ENCODE measurements at places on chromosomes 6 and 20.

- no peak for DNase-seq
Measured at GRCh38 chr6:131894493-131895424, 56.4 kb downstream of the CCN2 start.

GRCh38 chr6:28003059-28003458 is 46.0 kb downstream of the OR2B6 start:
- DNase-seq = no peak

GRCh38 chr6:24775520-24776058 is 852 bp downstream of the GMNN start:
- DNase-seq = no peak

GRCh38 chr20:45343532-45344167 is 4.6 kb downstream of the SDC4 start:
- no peak for DNase-seq

DNA sequence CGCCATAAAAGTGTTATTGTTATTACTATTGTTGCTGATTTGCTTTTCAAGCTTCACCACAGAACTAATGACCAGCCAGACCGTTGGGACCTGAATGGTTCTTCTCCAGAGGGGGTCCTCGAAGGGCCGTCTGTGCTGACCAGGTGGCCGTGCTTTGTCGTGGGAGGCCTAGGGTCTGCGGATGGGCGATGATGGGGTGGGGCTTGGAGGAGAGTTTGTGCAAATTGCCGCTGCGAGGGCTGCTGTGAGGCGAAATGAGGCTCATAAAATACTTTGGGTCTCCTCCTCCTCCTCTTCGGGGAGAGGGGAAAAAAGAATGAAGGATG is 6.0 kb upstream of the ZBTB22 start:
- DNase-seq = no peak

DNA sequence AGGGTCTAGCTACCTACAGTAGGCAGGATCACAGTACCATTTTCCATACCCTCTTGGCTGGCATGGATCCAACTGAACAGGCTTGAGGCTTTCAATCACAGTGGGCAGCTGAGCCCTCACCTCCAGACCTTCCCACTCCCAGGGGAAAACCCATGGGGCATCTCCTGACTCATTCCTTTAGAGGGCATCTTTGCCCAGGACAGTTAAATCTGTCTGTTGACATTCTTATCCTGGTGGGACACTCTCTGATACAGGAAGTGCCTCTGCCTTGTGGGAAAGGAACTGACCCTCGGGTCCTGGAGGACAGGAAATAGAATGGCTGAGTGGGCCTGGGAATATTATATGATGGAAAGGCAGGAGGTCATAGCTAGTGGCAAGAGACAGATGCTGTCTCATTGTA is 10.2 kb upstream of the EPB41L1 start:
- no peak for DNase-seq

DNA sequence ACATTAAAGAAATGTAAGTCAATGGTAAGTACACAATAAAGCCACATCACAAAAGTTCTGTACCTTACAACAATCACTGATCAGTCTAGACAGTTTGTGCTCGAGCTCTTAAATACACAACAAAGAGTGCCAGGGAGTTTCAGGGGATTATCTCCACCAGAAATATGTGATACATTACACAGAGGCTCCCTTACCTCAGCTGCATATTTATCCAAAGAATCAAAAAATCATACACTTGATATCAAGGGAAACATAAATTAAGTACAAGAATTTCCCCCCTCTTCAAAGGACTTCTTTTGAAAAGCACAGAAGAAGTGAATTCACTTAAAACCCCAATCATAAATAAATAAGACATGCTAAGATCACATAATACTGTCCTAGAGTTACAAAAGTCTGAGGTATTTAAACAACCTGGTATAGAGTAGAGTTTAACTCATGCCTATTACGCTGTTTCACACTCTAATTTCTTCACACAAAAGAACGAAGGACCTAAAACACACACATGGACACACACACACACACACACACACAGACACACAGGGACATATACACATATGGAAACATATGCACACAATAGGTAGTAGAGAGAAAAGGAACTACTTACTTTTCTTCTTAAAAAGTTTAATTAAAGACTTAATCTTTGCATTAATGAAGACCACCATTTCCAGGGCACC is 528 bp downstream of the NHSL1 start:
- no peak for DNase-seq

DNA sequence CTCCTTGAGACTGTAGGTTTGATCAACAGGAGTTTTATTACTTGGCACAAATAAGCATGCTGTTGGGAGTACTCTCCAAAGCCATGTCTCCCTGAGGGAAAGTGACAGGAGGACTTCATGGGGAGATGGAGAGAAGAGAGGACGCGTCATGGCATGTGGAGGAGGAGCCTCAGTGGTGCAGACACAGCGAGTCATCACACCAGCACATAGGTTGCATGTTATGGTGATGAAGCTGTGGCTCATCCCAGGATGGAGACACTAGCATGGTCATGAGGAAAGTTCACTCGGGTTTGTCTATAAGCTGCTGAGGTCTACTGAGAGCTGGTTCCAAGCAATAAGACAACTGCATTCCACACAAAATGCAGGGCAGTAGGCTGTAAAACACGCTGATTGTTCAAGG is 13.2 kb upstream of the SSTR4 start:
- no peak for DNase-seq

DNA sequence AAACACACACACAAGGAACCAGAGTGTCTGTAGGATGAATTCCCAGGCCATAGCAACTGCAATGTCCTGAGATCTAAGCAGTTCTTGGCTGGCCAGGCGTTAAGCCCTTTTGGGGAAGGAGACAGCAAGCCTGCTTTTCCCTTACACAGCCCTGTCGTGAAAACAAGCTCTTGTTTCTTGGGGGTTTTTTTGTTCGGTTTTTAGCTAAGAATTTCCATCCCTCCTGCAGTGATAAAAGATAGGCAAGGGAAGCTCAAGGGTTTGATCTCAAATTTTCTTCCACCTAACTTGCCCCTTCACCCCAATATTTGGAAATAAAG is 1.5 kb downstream of the TNFRSF21 start:
- no peak for DNase-seq

DNA sequence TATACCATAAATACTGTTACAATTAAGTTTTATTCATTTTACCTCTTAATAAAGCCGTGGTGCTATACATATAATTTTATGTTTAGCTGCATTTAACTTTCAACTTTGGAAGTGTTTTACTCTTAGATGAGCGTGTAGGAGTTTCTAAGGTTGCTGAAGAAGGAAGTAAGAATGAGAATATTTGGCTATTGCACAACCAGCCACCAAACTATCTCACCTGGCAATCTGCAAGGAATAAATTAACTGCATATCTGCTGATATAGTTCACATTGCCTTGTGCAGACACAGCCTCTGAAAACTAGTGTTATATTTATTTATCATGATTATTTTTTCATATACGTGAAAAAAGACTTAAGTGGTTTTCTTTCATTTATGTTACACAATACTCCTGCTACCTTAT is 230.4 kb downstream of the PLCB1 start:
- DNase-seq = peak; percentile 9

- DNase-seq = peak; percentile 88
Measured at GRCh38 chr20:45812157-45813005, at the start of gene UBE2C. Gene UBE2C, plus strand, starts transcription at chr20:45812644. Its CDS starts 52 bp downstream, at chr20:45812696.

- no peak for DNase-seq
Measured at GRCh38 chr6:134757911-134758361, 192.0 kb downstream of the ALDH8A1 start.

DNA sequence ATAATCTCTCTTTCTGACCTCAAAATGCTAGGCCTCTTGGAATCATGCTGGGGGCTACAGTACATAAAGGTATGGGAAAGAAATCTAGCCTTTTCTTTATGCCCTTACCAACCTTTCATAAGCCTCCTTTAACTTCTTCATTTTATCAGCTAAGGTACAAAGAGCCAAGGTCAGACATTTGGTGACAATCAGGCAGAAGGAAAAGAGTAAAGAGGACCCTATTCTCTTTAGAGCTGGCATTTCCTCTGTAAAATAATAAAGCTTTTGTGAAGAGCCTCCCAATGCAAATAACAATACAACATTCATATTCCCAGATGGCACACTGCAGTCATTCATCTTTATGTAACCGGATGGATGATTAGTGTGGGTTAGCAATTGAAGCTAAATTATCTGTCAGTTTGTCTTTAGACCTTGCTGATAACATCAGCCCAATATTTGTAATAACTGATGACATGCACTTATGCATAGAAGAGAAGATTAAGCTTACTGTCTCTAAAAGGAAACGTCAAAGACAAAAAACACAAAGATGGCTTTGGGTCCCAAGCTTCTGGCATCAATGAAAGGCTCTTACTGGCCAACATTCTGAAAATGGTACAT is 163.1 kb downstream of the IBTK start:
- DNase-seq = no peak

DNA sequence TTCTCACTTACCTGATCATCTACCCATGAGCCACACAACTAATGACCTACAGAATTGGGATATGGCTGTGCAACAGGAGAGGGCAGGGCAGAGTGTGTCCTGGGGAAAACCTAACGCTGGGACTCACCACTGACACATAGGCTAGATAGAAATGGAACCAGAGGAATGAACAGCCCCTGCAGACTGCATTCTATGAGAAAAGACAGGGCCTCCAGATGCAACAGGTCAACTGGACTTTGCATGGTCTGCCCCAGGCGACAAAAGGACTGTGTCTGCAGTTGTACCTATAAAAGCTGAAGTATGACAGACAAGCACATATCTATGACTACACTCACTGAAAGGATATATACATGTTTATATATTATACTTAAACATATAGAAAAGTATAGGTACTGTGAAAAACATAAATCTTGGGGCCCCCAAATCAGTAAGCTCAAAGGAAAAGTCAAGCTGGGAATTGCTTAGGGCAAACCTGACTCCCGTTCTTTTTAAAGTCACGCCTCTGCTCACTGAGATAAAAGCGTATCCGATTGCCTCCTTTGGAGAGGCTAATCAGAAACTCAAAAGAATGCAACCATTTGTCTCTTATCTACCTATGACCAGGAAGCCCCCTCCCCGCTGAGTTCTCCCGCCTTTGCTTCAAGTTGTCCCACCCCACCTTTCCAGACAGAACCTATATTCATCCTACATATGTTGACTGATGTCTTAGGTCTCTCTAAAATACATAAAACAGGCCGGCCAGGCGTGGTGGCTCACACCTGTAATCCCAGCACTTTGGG is 68.5 kb downstream of the EPB41L2 start:
- no peak for DNase-seq

GRCh38 chr20:37344506-37345338 is 1.2 kb upstream of the SRC start:
- DNase-seq = no peak

- no peak for DNase-seq
Measured at GRCh38 chr6:81988446-81988845, 236.0 kb upstream of the TENT5A start.

DNA sequence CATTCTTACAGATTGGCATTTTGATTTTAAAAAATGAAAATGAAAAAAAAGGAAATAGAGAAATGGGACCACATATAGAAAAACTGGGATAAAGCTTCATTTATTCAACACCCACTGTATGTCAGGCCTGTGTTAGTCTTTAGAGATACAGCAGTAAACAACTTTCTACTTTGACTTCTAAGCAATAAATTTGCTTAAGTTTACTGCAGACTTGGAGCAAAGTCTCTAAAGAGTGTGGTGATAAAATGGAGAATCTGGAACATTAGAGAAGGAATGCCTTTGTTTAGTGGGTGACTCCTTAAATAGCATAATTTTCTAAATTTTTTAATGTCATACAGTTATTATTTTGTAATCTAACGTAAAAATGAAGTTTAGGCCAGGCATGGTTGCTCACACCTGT is 80.7 kb upstream of the CNKSR3 start:
- DNase-seq = no peak

GRCh38 chr20:43446361-43446879 is 11.3 kb upstream of the SRSF6 start:
- DNase-seq = peak; percentile 11

DNA sequence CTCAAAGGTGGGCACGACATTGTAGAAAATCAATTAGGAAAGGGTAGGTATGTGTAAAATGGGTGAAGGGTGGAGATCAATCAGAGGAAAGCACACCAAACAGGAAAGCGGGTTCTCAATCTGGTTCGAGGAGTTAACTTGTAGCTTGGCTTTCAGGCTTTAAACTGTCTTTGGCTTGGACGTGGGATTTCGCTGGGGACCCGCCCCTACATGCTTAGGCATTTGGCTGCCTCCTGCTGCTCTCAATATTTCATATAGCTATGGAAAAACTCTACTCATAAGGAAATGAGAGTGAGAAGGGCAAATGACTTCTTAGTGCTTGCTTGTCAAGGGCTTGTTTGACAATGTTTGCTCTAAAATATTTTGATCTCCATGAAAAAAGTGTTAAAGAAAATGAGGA is 38.1 kb upstream of the PDE7B start:
- DNase-seq = no peak

GRCh38 chr6:21149470-21149869 is 444.1 kb upstream of the SOX4 start:
- no peak for DNase-seq

- no peak for DNase-seq
Measured at GRCh38 chr6:1730882-1731281, 121.2 kb downstream of the FOXC1 start.

GRCh38 chr6:1027109-1027794 is 284.6 kb upstream of the FOXQ1 start:
- no peak for DNase-seq

- no peak for DNase-seq
Measured at GRCh38 chr6:109370336-109370735, 11.9 kb downstream of the CD164 start.

- no peak for DNase-seq
Measured at GRCh38 chr20:19673575-19673974, 84.5 kb upstream of the RIN2 start.

GRCh38 chr6:43454290-43454695 is 1.1 kb downstream of the DLK2 start:
- DNase-seq = peak; percentile 15

- DNase-seq = no peak
Measured at GRCh38 chr6:106870069-106870468, 104.5 kb downstream of the CD24 start.

DNA sequence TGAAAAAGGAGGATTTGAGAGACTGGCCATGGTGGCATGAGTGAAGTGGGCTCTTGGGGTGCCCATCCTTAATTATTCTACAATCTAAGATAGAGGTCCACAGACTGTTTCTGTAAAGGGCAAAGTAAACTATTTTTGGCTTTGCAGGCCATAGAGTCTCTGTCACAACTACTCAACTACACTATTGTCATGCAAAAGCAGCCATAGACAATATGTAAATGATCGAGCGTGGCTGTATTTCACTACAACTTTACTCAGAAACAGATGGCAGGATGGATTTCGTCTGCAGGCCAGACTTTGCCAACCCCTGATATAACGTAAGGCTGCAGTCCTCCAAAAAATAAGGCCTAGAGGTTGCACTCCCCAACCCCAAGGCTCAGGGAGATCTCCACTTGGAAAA is 58.2 kb upstream of the NAA20 start:
- no peak for DNase-seq

GRCh38 chr20:8809107-8809953 is 259.6 kb upstream of the PLCB4 start:
- no peak for DNase-seq

DNA sequence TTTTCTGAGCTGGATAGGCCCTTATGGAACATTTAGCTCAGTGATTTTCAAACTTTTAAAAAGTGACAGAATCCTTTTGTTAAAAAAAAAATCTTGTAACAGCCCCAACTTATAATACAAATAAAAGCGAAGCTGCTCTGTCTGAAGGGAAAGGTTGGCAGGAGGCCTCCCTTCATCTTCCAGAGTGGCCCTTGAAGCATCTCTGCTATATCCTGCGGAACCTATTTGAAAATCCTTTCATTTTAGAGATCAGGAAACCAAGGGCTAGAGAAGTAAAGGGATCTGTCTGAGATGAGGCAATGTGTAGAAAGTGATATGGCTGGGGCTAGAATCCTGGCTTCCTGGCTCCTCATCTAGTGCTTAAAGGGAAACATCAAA is 107.8 kb downstream of the UBE3D start:
- DNase-seq = no peak

- no peak for DNase-seq
Measured at GRCh38 chr6:133958791-133959190, 5.8 kb downstream of the TBPL1 start.
